ENCODE measurements at places on chromosomes 16 and 17.

DNA sequence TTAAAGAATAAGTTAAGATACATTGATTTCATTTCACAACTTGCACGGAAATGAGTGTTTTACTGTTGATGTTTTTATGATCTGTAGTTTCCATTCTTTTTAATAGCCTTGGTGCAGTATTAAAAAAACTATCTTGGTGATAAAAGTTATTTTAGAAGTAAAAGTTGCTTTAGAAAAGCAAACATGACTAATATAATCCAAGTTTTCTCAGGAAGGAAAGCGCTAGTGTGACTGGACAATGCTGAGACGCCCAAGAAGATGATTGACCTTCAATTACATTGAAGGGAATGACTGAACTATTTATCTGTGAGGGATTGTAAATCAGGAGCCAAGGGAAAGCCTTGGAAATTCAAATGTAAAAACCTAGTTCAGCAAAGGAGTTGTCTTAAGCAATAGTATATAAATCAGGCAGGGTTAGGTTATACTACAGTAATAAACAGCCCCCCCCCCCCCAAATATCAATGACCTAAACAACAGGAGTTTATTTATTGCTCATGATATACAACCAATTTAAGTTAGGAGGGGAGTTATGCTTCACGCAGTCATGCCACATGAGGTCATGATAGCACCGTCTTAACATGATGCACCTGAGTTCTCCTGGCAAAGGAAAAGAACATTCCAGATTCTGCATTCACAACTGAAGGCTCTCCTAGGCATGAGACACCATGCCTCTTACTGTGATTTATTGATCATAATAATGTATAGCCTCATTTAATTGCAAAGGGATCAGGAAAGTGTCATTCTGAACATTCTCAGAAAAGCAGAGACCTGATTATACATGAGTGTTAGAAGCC, 443.8 kb downstream of the CDH13 start:
- DNase-seq = no peak

DNA sequence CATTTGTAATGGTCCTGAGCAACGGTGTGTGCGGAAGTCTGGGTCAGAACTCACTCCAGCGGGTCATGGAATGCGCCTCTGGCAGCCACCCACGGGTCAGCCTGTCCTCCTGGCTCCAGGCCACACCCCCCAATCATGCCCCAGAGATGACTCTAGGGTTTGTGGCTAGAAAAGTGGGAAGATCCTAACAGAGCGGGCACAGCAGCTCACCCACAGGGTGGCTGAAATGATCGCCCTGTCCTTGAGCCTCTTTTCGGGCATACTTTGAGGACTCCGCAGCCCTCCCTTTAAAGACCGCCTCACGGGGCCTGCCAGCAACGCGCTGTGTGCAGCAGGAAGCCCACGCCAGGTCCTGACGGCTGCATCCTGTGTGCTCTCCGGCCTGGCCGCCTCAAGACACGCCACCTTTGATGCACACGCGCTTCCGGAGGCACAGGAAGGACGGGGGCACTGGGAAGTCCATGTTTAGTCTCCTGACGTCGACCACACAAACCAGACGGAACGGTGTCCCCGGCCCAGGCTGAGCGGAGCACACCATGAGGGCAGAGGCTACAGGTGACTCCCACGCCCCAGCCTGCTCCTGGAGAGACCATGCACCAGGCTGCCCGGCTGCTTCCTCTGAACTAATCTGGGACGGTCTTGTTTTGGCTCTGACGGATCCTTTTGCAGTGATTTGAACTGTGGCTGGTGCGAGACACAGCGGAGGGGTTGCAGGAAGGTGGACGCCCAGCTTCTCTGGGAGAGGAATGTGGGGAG, 92.9 kb downstream of the TBC1D16 start:
- peak; percentile 8 for DNase-seq

GRCh38 chr17:41777574-41778188, 8.8 kb downstream of the JUP start:
- no peak for DNase-seq

DNA sequence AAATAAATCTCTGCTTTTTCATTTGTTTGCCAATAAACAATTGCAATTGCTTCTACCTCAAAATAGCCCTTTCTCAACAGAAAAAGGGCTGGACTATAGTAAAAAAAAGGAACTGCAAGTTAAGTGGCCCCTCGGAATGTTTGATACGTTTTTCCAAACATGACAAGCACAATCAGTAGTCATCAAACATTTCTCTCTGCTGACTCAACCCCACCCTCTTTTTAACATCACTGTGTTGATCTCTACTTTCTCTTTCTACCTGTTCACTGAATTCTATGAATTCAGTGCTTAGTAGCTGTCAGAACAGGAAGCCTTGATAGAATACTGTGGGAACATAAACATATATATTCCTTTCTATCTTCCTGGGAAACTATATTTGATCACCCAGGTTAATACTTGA, 116.5 kb upstream of the AXIN2 start:
- no peak for DNase-seq

GRCh38 chr16:85571813-85572619, 41.1 kb upstream of the GSE1 start:
- DNase-seq = no peak

GRCh38 chr16:54360681-54361080, 74.1 kb upstream of the IRX3 start:
- DNase-seq = no peak

DNA sequence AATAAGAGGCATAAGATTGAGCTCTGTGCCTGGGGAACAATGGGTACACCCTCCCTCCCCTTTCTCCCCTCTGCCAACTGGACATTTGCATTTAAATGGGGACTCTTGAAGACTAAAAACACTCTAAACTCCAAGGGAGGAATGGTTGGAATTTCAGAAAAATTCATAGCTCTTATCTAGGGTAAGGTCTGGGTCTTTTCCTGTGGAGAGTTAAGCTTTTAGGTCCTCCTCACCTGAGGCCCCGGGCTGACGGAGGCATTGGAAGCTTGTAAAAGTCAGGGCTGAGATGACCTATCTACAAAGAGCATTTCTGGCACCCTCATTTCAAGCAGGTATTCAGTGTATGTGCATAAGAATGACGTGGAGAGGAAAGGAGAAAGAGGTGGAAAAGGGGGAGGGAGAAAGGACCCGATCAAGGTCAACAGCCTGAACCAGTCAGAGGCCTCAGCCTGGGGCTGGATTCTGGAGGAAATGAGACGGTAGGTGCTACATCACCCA, 78.0 kb downstream of the RAP1GAP2 start:
- no peak for DNase-seq

DNA sequence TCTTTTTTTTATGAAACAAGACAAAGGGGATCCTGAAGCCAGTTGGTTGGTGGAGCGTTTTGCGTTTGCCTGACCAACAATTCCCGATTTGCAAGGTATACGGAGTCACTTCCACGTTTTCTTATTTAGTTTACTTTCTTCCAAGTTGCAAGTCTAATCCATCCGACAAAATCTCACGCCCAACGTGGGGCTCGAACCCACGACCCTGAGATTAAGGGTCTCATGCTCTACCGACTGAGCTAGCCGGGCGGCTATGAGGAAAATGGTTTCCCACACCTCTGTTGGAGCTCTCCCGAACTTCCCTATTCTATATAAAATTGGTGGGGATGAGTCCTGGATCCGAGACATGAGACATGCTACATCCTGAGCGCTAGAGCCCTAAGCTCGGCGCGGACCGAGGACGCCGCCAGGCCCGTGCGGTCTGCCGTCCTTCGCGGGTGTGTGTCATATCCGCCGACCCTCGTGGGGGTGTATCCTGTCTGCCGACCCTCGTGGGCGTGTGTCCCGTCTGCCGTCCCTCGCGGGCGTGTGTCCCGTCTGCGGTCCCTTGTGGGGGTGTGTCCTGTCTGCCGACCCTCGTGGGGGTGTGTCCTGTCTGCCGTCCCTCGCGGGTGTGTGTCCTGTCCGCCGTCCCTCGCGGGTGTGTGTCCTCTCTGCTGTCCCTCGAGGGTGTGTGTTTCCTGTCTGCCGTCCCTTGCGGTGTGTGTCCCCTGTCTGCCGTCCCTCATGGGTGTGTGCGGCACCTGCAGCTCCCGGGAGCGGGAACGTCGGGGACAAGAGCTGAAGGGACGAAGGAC, 22.6 kb downstream of the ZNF213 start:
- DNase-seq = peak; percentile 72

DNA sequence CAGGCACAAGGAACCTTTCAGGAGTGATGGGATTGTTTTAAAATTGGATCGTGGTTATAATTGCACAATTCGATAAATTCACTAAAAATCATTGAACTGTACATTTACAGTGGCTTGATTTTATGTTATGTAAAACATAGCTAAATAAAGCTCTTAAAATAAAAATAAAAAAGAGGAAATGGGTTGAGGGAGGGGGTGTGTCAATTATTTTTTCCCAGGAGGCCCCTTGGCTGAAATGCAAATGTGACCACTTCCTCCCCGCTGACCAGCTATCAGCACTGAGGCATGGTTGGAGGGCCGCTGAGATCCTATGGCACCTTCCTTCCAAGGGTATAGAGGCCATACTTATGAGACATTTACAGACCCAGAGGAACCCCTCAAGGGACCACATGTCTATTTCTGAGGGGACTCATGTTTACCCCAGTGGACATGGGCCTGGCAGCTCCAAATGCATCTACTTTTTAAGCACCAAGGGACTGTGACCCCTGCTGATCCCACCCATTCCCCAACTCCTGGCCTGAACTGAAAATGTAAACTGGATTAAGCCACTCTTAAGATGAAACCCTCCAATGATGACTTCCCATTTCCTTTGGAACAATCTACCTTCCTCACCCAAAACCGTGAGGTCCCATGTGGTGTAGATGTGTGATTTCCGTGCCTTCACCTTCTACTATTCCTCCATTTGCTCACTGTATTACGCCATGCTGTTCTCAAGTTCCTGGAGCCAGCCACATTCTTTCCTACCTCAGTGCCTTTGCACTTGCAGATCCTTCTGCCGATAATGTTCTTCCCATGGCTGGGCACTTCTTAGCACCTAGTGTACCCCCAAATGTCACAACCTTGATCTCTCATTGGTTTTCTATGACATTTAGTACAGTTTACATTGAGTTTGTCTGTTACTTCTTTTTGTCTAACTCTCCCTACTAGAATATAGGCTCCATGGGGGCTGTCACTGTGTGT, 2.8 kb upstream of the IL21R start:
- no peak for DNase-seq

- DNase-seq = no peak
Observed at GRCh38 chr17:1787301-1787902, 25.5 kb downstream of the SERPINF1 start.

Data from CD4-positive, alpha-beta T cell treated with Interleukin-21 for 1 hour (primary cell).